Tibial nerve (tissue), 4 donors: ENCODE measurements at places on chromosomes 16 and 17.

GRCh38 chr17:7922845-7923628 is 6.6 kb downstream of the KCNAB3 start:
- peak; percentile 79 for DNase-seq

DNA sequence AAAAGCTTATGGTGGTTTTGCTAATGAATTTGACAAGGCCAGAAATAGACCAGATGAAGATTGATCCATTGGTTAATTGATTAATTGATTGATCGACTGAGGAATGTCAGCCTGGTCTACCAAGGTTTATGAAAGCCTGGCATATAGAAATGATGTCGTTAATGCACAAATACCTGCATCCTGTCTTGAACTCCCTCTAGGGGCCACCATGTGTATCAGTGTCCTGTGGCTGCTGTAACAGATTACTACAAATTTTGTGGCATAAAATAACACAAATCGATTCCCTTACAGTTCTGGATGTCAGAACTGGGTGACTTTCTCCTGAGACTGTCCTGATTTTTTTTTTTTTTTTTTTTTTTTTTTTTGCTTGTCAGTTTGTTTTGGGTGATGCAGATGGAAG is 553.2 kb downstream of the MAF start:
- DNase-seq = no peak

DNA sequence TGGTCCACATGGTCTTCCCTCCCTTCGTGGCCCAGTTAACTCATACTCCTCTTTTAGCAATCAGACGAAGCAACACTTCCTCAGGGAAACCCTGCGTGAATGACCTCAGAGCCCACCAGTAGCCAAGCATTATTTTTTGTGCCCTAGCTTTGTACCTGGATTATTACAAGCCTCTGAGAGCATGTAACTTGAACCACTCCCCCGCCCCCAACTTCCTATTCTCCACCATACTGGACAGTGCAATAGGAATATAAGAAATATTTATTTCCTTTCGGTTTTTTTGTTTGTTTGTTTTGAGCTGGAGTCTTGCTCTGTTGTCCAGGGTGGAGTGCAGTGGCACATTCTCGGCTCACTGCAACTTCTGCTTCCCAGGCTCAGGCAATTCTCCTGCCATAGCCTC is 2.9 kb downstream of the CPPED1 start:
- DNase-seq = no peak

GRCh38 chr17:83149761-83150251 is 70.4 kb downstream of the METRNL start:
- no peak for DNase-seq

DNA sequence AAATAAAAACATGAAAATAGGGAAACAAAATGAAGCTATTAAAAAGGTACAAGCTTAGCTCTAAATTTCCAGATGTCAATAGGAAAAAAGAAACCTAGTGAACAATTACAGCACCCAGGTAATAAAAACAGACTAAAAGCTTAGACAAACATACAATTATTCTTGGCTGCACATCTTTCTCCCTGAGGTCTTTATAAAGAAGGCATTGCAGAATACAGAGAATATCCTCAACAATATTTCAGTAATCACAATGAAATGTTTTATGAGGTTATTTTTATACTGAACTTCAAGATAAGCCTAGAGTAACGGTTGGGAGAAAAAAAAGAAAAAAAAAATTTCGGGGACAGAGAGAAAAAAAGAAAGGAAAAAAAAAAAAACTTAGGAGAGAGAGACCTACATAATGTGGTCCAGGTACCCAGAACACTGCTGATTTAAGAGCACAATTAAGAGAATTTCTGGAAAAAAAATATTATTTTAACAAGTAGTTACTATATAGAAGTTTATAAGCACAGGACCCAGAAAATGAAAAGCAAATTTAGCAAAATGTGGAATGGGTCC is 26.5 kb downstream of the KANSL1 start:
- no peak for DNase-seq

DNA sequence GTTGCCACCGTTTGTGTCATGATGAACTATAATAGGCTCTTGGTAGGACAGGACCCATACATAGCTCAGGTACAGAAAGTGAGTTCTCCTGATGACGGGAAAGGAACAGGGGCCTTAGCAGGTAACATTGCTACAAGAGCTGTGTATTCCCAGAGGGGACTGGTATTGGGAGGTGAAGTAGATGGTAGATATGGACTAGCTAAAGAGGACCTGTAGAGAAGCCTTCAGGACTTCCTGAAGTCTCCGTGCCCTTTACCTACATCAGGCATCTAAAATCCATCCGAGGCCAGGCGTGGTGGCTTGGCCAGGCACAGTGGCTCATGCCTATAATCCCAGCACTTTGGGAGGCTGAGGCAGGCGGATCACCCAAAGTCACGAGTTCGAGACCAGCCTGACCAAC is 12.7 kb upstream of the SMARCD2 start:
- DNase-seq = no peak

DNA sequence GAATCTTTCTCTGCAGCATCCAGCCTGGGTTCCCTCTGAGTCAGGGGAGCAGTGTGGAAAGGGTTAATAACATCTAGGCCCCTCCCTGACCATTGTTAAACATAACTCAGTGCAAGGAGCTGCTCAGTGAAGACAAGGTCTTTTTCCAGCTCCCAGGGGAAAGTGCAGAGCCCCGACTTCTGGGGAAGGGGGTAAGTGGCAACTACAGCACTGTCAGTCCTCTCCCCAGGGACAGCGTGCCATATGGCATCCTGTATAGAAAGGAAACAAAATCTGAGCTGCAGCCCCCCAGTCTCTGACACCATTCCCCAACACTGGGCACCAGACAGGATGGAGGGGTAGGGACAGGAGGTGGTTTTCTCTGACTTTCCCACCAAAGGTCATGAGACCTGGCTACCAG is 7.8 kb downstream of the MRPL27 start:
- no peak for DNase-seq

DNA sequence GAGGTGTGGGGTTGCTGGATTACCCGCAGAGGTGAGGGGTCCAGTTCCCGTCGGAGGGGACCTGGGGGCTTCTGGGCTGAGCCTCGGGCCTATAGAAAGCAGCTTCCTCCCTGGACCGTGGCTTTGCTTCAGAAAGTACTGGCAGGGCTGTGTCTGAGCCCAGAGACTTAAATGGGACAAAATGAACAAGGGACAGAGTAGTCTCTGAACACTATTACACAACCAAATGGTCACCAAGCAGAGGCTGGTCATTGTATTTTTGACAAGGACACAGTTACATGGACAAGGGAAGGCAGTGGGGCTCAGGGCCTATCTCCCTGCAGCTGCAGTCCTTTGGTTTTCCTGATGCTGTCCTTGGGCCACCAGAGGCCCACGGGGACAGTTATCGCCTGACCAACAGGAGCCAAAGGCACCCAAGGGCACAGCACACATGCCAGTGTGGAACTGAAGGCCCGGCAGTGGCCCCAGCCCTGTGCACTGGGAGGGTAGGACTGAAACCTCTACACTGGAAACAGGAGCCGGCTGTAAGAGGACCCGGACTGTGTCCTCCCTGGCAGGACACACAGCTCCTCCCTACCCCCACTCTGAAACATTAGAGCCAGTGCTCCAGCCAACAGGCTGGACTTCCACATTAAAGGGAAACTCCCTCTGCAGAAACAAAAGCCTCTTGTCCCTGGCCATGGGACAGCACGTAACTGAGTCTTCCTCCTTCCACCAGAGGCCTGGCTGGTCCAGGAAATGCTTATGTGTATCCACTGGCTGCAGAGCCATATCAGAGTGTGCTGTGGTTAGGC is 26.0 kb upstream of the ERN1 start:
- peak; percentile 48 for DNase-seq

DNA sequence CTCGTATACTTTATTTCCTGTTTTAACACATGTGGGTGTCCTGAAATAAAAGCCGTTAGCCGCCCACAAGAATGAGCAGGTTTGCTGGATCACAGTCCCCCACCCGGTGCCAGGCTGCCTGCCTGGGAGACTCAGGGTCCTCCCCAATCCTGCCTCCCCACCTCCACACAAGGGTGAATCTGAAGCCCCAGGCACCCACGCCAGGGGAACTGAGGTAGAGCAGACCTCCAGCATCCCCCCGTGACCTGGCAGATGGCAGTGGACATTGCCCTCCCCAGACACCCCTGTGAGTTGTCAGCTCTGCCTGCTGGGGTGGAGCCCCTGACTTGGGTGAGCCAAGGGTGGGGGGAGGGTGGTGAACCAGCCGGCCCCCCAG is 114.8 kb downstream of the METRNL start:
- peak; percentile 14 for DNase-seq

GRCh38 chr16:66574531-66574930 is 4.7 kb upstream of the CMTM2 start:
- DNase-seq = no peak

- no peak for DNase-seq
Measured at GRCh38 chr16:24382762-24383407, 126.8 kb downstream of the CACNG3 start.

- no peak for DNase-seq
Measured at GRCh38 chr16:83233153-83233552, 574.6 kb upstream of the HSBP1 start.

DNA sequence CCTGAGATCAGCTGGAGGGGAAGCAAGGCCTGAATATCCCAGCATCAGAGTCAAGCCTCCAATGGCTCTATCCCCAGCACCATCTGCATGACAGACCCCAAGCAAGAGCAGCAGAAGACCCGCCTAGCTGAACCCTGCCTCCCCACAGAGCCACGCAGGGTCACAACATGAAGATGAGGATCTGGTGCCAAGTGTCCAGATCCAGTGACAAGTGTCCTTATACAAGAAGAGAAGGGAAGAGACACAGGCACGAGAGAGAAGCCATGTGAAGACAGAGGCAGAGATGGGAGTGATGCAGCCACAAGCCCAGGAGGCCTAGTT is 28.9 kb downstream of the TNFRSF13B start:
- DNase-seq = no peak

DNA sequence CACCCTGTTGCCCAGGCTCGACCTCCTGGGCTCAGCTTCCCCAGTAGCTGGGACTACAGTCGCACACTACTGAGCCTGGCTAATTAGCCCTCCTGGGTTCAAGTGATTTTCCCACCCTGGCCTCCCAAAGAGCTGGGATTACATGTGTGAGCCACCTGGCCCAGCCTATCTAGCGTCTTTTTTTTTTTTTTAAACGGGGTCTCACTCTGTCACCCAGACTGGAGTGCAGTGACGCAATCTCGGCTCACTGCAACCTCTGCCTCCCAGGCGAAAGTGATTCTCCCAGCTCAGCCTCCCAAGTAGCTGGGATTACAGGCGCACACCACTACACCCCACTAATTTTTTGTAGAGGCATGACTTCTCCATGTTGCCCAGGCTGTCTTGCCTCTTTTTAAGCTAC is 33.3 kb downstream of the GLG1 start:
- no peak for DNase-seq

GRCh38 chr17:39765175-39765574 is 27.4 kb downstream of the GRB7 start:
- no peak for DNase-seq

- no peak for DNase-seq
Measured at GRCh38 chr16:66260522-66261254, 105.8 kb upstream of the CDH5 start.

GRCh38 chr17:18925187-18925586 is 26.8 kb upstream of the SLC5A10 start:
- no peak for DNase-seq

- DNase-seq = peak; percentile 78
Measured at GRCh38 chr17:76714822-76715495, 4.2 kb upstream of the MXRA7 start.

GRCh38 chr17:38705803-38706504 is 881 bp downstream of the MLLT6 start:
- DNase-seq = peak; percentile 35

DNA sequence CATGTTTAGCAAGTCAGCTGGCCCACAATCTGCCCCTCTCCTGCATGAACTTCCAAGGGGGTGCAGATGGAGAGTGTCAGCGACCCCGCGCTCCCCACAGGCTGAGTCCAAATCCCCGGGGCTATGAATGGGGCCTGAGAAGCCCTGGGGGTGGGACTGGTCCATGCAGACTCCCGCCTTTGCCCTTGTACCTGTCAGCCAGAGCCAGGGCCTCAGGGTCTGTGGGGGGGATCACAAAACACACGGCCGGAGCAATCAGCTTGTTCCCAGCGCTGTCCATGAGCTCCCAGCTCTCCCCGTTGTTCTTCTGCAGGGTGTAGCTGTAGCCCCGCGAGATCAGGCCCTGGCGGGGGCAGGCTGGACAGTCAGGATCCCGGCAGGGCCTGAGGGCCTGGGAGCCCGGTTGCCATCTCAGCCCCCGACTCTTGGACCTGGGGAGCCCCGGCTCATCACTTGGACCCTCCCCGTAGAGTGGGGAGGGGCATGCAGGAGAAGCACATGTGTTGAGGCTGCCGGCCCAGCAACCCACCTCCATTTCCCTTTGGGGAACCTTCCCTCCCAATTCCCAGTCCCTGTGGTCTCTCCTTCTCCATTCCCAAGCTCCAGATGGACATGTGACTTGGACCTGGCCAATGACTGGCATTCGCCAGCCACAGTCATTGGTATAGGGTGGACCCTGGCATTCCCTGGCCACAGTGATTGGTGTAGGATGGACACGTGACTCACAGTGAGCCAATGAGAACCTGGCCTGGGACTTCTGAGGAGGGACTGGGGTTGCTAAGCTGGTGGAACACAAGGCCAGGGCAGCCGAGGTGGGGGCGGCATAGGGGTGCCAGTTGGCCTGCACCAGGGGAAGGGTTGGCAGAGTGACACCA is 42.4 kb downstream of the PPL start:
- DNase-seq = no peak

GRCh38 chr16:80023865-80024264 is 423.3 kb upstream of the MAF start:
- DNase-seq = no peak

DNA sequence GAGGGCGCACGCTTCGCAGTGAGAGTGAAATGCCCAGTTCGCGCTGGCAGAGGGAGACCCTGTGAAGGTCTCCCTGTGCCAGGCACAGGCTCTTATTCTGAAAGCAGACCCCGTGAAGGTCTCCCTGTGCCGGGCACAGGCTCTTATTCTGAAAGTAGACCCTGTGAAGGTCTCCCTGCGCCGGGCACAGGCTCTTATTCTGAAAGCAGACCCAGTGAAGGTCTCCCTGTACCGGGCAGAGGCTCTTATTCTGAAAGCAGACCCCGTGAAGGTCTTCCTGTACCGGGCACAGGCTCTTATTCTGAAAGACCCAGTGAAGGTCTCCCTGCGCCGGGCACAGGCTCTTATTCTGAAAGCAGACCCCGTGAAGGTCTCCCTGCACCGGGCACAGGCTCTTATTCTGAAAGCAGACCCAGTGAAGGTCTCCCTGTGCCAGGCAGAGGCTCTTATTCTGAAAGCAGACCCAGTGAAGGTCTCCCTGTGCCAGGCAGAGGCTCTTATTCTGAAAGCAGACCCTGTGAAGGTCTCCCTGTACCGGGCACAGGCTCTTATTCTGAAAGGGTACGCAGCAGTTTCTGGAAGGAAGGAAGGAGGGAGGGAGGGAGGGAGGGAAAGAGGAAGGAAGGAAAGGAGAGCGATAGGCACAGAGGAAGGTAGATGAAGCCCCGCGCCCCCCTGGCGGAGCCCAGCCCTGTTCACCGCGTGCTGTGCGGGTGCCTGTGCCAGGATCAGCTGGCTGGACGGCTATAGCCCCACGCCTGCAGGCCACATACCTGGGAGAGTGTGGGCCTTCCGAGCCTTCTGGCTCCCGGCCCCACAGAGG is 55.3 kb downstream of the WDR45B start:
- DNase-seq = no peak

- DNase-seq = no peak
Measured at GRCh38 chr16:25235991-25236390, 19.2 kb downstream of the AQP8 start.
